Mucosa of descending colon (tissue), 3 donors: ENCODE measurements at places on chromosomes 1 and 21. TPM values are rescaled to one million over a fixed set of nuclear protein-coding genes. Genes with fewer than 3 reads are reported as not detected.

Gene MEGF6
- total RNA-seq = 6.2 TPM

Gene CFHR1
- 0.43 TPM for total RNA-seq

Gene RNU1-2
- total RNA-seq = 6,222 TPM

Gene TBX19
- 1.1 TPM for total RNA-seq

Gene CLIC6
- 3.0 TPM for total RNA-seq

Gene CDK18
- 41.2 TPM for total RNA-seq

Gene RASSF5
- total RNA-seq = 7.6 TPM

Gene KPRP
- total RNA-seq = not detected

Gene CHI3L1
- 10.8 TPM for total RNA-seq

Gene CD1C
- total RNA-seq = 0.47 TPM

Gene OR2T2
- total RNA-seq = not detected

DNA sequence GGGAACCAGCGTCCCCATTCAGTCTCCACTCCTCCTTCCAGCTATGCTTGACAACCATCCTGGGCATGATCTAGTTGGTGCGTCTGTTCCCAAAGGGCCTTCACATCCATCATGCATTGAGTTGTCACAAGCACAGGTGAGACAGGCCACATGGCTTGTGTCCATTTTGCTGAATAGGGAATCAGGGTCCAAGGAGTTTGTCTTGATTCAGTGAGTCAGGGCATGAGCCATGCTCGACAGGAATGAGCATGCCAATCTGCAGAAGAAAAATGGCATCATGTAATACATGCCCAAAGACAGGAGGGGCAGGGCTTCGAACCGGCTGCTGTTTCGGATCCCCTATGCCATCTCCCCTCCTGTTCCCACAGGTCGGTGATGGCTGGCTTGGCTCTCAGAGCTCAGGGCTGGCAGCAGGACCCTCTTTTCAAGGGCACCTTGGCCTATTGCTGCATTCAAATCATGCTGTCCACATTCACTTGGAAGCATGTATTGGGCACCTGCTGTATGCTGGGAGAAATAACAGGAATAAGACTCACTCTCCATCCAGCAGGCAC lies 44.5 kb downstream of the PKP1 start:
- no peak for DNase-seq

DNA sequence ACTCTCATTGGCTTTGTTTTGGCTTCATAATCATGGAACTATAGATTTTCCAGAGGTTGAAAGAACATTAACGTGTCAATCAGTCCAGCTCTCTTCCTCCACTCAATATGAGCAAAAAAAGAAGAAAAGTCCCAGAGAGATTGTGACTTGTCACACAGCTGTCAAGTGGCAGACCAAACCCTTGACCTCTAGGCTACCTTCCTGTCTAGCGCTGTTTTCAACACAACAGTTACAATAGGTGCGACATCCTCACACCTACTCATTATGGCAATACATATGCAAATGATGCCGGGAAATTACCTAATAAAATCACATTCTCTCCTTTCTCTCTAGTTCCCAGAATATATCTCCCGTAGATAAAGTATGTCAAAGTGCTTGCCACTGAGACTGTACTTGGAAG lies 1.1 kb downstream of the WARS2 start:
- DNase-seq = no peak

- DNase-seq = peak; percentile 47
Observed at GRCh38 chr1:1087351-1088028, 13.4 kb upstream of the RNF223 start.

DNA sequence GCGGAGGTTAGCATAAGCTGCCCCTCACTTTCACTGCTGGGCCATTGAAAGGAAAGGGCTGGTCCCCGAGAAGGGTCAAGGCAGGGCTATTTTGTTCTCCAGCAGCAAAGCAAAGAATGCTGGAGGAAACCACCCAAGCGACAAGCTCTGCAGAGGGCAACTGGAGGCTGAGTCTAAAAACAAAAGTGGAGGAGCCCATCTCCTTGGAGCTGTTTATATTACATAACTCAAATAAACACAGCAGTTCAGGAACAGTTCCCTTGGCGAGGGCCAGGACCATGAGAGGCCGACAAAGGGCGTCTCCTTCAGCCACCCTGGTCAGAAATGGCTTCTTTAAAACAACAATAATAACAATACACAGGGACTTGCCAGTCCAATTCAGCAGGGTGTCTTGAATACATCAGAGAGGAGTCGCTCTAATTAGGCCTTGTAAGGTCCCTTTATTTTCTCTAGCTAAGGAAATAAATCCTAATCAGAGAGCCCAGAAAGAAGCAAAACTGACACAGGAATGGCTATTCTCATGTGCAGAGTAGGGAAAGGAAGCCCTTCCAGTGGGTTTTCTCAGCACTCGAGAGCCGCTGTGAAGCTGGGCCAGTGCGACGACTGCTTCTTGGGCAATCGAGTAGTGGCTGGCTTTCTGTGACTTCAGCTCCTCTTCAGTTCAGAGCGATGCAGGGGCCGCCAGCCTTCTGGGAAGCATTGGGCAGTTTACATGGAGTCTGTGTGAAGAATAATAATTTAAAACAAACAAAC lies 57.0 kb upstream of the TARBP1 start:
- no peak for DNase-seq

GRCh38 chr1:183685112-183685713 lies 32.1 kb upstream of the APOBEC4 start:
- no peak for DNase-seq

GRCh38 chr1:41416552-41417334 lies 55.5 kb downstream of the FOXO6 start:
- peak; percentile 78 for DNase-seq

DNA sequence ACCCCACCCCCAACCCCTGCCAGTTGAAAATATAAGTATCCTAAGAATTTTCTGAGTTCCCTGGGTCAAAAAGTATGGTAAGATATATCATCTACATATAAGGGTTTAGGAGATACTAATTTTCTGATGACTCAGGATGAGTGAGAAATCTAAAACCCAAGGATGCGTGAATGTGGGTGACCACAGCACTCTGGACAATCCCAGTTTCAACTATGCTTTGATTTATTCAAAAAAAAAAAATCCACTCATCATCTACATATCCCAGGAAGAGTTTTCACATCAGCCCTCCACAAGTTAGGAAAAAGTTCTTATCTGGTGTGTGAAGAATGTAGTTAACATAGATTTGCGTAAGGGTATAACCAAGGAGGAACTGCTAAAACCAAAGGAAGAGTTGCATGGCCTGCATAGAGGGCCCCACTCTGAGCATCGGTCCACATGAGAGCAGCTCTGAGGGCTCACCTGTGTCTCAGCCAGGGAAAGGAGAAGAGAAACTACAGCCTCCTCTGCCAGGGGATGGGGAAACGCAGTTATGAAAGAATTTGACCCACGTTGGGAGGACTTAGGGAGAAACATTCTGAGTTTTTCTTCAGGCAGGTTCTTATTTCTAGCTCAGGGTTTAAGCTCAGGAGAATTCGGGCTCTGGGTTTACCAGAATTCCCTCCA lies 18.8 kb downstream of the LAMB3 start:
- no peak for DNase-seq

DNA sequence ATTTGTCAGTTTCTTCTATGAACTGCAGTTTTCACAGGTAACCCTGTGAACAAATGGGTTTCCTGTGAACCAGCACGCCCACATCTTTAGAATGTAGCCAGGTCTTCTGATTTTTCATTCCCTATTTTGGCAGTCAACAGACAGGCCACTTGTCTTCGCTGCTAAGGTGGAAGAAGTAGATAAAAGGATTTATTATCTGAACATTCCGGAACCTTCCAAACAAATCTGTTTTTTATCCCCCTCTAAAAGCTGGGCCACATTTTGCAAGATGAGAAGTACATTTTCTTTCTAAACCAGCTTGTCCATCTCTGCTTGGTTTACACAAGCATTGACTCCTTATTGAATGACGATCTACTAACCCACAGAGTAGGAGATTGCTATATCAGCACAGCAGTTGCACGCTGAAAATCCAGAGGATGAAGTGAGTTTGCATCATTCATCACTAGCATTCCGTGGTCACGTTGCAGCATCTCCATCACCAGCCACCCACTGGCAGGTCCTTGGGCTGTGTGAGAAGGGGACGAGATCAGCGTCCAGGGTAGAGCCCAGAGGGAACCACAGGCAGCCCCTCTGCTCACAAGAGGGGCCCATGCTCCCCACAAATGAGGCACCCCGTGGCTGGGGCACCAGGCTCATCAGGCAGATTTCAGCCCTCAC lies 83.5 kb downstream of the TOMM20 start:
- no peak for DNase-seq

- no peak for DNase-seq
Observed at GRCh38 chr1:65166572-65167305, 18.7 kb downstream of the AK4 start.

DNA sequence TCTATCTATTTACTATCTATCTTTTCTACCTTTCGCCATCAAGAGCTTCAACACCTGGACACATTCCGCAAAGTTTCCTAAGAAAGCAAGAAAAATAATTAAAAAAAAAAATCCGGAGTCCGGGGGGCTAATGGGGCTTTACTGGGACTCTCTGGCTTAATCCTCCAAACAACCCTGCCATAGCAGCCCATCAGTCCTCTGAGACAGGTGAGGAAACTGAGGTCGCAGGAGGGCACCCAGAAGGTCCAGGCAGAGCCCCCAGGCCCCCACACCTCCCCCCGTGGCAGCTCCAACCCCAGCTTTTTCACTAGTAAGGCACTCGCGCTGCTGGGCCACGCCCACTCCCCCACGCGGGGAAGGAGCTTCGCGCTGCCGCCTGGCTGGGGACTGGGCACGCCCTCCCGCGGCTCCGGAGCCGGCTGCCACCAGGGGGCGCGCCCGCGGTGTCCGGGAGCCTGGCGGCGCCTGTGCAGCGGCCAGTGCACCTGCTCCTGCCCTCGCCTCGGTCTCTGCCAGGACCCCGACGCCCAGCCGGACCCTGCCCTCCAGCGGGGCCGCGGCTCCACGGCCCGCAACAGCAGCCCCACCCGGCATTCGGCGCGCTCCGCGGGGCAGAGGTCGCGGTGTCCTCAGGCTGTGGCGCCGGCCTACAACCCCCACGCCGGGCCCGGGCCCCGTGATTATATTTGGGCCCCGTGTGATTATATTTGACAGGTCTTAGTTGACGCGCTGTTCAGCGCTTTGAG lies 54.1 kb upstream of the SAMD11 start:
- peak; percentile 85 for DNase-seq

DNA sequence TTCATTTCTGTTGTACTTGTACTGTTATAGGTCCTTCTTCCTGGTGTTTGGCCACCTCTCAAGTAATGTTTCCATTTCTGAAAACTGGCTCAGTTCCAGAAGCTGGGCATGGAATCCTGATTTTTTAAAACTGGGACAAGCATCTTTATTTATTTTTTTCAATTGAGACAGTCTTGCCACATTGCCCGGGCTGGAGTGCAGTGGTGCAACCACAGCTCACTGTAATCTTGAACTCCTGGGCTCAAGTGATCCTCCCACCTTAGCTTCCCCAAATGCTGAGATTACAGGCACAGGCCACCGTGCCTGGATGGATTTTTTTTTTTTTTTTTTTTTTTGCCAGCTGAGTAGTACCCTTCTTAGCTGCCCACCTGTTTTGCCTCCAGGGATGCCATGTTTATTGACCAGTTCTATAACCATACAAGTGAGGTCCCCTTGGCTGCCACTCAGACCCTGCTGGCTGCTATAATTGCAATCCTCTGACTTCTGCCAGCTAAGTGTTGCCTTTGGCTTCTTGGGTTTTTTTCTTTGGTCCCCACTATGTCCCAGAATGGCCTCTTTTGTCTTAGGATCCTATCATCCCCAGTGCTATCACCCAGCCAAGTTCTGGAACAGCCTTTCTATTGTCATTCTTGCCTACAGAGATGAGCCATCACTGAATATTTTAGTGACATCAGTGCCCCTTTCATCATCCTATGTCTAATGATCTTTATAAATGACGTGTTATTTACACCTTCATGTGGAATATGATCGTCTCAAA lies 3.9 kb upstream of the DIP2A start:
- DNase-seq = no peak

DNA sequence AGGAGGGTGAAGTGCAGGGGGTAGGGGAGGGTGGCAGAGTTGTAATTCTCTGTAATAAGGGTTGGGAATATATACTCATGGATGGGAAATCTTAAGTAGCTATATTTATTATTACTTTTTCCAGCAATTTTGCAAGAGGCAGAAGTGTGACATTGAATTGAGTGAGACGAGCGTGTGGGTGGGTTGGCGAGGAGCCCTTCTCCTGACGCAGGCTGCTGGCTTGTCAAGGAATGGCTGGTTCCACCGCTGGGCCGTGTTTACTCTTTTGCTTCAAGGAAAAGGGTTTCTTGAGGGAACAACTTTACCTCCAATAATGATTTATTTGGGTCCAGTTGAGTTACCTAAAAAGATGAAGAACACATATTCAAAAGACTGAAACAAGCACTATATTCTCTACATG lies 17.9 kb upstream of the DMRTA2 start:
- no peak for DNase-seq

- no peak for DNase-seq
Observed at GRCh38 chr1:90835661-90836344, 118.7 kb upstream of the BARHL2 start.

DNA sequence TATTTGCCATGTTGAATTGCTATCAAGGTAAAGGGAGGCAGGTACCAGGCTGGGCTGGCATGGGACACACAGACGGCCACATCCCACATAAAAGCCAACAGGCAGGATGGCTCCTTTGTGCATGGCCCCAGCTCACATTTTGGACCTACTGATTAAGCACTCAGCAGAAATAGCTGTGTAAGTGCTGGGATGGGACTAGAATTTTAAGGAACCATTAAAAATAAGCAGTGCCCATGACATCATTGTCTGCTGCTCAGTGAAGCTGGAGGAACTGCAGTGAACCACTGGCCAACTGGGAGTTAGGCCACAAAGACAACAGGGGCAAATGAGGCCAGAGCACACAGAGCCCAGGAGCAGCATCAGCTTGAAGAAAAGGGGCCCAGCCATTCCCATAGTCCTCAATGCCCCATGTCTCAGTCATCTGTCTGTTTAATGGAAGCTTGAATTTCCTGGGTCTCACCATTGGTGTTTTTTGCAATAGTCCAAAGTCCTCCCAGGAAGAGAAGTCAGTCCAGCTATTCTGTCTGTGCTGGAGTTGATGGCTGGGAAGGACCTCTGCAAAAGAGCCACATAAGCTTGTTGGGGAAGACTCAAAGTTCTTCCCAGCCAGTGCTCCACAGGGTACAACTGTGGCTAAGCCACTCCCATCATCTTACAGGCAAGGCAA lies 45.3 kb upstream of the TNR start:
- no peak for DNase-seq
